Thyroid gland (tissue), 4 donors: ENCODE measurements at places on chromosomes 4 and X.

DNA sequence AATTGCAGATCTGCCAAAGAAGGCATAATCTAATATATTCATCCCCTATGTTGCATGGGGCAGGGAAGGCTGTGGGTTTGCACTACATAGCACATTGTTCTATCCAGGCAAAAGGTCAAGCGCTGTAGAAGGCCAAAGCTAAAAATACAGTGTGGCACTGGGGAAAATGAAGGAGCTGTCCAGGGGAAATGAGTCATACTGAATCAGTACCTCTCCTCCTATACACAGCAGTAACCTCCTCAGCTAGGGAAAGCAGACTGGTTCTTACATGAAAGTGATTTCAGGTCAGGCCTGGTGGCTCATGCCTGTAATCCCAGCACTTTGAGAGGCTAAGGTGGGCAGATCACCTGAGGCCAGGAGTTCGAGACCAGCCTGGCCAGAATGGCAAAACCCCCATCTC is 31.0 kb upstream of the SLC25A4 start:
- DNase-seq, result peak; percentile 37

- no peak for DNase-seq
Observed at GRCh38 chr4:174537634-174538033, 15.3 kb upstream of the HPGD start.

DNA sequence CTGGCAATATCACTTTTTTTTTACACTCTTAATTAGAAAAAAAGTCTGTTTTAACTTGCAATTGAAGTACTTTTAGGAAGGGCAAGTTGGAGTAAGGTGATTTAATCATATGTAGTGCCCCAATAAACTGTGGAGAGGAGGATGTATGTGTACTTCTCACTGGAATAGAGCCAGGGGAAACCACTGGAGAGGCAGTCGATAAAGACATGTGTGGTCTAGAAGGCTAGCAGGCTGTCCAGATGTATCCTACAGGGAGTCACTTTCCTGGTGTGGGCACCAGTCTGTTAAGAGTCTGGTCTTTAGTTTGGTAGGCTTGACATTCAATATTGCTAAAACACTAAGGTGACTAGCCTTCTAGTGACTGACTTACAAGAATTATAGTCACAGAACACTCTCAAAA is 9.6 kb upstream of the SGMS2 start:
- no peak for DNase-seq

GRCh38 chr4:105560421-105560848 is 8.0 kb downstream of the ARHGEF38 start:
- DNase-seq, result no peak

- no peak for DNase-seq
Observed at GRCh38 chr4:85086721-85087120, 120.2 kb upstream of the WDFY3 start.

GRCh38 chrX:68180579-68180978 is 252.7 kb downstream of the OPHN1 start:
- no peak for DNase-seq

- no peak for DNase-seq
Observed at GRCh38 chr4:189048119-189048518, 892.6 kb upstream of the FRG1 start.

DNA sequence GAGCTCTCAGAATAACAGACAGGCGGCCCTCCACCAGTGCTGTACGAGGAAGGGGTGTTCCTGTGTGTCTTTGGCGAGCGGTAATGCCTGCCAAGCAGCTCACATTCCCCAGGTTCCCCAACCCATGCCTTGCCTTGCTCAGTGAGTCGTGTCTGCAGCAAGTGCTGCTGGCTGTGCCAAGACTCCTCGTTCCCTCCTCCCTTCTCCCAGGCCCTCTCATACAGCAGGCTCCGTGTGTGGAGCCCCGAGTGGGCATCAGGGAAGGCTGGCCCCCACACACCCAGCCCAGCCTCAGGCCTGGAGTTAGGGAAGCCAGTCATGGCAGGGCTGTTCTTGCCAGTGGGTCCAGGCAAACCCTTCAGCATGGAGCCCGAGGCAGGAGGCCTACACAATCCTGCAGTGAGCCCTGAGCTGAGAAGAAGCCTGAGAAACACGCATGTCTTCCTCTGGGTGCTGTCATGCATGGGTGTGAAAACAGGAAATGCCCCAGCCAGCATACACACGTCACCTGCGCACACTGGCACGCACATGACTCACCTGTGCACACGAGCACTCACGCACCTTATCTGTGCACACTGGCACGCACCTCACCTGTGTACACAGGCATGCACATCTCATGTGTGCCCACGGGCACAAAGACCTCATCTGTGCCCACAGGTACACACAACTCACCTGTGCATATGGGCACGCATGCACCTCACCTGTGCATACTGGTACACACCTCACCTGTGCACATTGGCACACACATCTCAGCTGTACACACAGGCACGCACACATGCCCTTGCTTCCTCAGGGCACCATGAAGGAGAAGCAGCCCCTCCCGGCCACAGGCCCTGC is 238.7 kb downstream of the DHRSX start:
- DNase-seq, result peak; percentile 95

DNA sequence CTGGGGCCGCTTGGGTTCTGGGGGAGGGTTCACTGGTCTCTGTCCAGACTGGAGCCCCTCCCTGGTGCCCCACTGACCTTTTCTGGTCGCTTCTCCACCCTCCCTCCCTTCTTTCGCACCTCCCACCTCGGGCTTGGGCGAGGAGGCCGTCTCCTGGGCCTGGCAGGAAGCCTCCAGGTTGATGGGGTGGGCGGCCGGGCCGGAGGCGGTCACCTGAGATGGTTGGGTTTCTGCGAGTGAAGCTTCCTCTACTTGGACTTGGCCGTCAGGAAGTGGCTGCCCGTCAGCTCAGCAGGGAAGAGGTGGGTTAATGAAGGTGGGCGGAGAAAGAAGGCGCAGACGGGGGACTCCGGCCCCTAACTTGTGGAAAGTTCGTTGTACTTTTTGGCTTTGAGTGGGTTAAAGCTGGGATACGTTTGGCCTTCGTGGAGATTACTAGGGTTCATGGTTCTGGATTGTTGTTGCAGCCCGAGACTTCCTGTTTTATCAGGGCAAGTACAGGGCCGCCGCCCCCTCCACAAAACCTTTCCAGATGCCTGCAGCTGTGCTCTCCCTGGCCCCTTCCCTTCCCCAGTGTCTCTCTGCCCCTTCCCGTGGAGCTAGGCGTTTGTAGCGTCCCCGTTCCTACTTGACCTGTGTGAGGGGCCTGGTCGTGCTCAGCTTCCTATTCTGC is 1.2 kb downstream of the AKAP17A start:
- DNase-seq, result peak; percentile 20

GRCh38 chrX:19291086-19291485 is 52.6 kb upstream of the PDHA1 start:
- DNase-seq, result no peak

DNA sequence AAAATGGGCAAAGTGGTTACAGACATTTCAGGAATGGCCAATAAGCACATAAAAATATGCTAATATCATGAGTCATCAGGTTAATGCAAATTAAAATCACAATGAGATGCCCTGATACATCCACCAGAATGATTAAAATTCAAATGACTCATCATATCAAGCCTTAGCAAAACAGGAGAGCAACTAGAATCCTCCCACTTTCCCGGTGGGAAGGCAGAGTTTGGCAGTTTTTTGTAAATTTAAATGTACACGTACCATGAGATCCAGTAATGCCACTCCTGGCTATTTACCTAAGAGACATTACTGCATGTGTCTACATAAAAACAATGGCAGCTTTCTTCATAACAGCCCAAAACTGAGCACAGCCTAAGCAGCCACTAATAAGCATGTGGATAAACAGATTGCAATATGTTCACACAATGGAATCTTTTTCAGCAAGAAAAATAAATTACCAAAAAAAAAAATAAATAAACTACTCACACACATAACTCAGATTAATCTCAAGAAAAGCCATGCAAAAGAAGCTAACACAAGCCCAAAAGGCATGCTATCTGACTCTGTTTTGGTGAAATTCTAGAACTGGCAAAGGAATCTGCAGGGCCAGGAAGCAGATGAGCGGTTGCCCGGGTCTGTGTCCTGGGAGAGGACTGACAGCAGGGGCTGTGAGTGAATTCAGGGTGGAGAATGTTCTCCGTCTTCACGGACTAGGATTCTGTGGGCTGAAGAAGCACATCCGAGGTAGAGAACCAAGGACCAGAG is 48.8 kb downstream of the AFAP1 start:
- DNase-seq, result no peak

DNA sequence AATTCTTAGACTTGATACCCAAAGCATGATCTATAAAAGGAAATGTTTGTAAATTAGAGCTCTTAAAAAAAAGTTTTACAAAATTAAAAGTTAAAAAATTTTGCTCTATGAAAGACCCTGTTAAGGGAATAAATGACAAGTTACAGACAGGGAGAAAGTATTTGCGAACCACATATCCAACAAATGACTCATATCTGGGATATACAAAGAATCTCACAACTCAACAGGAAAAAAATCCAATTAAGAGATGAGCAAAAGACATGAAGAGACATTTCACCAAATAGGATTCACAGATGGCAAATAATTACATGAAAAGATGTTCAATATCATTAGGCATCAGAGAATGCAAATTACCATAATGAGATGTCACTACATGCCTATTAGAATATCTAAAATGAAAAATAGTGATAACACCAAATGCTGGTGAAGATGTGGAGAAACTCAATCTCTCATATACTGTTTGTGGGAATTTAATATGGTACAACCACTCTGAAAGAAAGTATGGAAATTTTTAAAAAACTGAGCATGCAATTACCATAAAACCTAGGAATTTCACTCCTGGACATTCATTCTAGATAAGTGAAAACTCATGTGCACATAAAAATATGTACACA is 100.8 kb upstream of the EOLA2 start:
- DNase-seq, result no peak

DNA sequence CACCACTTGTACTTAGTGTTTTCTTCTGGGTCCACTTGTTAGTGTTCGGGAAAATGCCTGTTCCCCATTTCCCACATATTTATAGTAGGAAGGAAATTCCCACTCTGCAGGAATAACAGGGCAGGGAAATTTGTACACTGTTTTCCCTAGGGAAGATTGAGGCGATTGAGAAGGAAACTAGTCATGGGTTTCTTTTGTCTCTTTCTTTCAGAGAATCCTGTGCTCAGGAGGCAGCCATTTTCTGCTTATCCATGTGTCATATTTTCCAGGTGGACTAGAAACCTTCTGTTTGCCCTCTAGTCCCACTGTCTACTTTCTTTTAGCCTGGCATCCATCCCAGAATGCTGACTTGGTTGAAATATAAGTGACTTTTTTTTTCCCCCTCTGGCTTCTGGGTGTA is 299.1 kb upstream of the ANKRD50 start:
- DNase-seq, result no peak
